ENCODE measurements at places on chromosomes 13 and 19. TPM values are rescaled to one million over a fixed set of nuclear protein-coding genes. Genes with fewer than 3 reads are reported as not detected.

GGN gene
- 2.8 TPM for total RNA-seq

MISP3 gene
- 3.0 TPM for total RNA-seq

OCEL1 gene
- total RNA-seq: 20.1 TPM

ATP8A2 gene
- total RNA-seq: 0.49 TPM

ZGLP1 gene
- 26.8 TPM for total RNA-seq

ONECUT3 gene
- 41.9 TPM for total RNA-seq

RXFP2 gene
- total RNA-seq: not detected

DNA sequence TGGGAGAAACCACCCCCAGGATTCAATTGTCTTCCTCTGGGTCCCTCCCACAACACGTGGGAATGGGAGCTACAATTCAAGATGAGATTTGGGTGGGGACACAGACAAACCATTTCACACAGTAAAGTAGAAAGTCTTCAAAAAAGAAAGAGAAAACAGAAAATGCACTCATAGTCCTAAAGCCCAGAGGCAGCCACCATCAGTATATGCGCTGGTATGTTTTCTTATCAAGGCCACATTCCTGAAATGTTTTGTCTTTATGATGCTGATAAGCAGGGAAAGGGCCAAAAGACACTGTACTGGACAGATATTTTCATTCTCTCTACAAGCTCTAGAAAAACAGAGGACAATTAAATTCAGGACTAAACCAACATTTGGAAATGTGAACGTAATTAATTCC lies 375.8 kb upstream of the TSHZ3 start:
- no peak for DNase-seq

DNA sequence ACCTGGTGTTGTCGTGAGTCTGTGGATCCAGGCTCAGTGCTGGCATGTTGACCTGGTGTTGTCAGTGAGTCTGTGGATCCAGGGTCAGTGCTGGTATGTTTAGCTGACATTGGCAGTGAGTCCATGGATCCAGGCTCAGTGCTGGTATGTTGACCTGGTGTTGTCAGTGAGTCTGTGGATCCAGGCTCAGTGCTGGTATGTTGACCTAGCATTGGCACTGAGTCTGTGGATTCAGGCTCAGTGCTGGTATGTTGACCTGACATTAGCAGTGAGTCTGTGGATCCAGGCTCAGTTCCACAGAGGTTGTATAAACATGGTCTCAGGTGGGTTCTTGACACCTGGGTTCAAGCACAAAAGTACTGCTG lies 16.8 kb upstream of the PDCD2L start:
- no peak for DNase-seq

- no peak for DNase-seq
These were observed 3.1 kb downstream of the ANKRD24 start for GRCh38 chr19:4185413-4186086.

- no peak for DNase-seq
These were observed 162.5 kb downstream of the KCTD12 start for GRCh38 chr13:76723551-76724232.

DNA sequence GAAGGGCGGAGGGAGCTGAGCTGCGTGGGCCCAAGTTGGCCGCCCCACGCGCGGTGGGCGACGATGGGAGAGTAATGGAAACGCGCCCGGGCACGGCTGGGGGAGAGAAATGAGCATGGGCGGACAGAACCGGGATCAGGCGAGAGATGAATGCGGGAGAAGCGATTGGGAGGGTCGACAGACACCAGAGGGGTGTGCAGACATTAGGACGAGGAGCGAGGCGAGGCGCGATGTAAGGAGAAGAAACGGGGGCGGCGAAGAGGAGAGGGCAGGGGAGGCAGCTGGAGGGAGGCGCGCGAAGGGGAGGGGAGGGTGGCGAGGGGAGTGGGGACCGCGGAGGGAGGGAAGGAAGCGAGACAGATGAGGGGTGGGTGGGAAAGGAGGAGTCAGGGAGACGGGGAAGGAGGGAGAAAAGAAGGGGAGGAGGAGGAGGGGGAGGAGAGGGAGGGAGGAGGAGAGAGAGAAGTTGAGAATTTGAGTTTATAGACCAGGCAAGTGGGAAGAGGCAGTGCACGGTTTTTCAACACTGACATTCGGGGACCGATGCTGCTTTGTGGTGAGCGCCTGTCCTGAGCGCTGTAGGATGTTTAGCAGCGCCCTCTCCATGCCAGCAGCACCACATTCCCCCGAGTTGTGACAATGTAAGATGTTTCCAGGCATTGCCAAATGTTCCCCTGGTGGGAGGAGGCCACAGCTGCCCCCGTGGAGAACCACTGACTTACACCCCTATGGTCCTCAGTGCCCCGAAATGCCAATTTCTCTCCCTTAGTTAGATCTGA lies at the start of gene SHISA7:
TSS of gene SHISA7 (minus strand) at position 256 of the 779 bp plus-strand sequence. CDS start 437 bp downstream, outside the sequence.
- no peak for DNase-seq

DNA sequence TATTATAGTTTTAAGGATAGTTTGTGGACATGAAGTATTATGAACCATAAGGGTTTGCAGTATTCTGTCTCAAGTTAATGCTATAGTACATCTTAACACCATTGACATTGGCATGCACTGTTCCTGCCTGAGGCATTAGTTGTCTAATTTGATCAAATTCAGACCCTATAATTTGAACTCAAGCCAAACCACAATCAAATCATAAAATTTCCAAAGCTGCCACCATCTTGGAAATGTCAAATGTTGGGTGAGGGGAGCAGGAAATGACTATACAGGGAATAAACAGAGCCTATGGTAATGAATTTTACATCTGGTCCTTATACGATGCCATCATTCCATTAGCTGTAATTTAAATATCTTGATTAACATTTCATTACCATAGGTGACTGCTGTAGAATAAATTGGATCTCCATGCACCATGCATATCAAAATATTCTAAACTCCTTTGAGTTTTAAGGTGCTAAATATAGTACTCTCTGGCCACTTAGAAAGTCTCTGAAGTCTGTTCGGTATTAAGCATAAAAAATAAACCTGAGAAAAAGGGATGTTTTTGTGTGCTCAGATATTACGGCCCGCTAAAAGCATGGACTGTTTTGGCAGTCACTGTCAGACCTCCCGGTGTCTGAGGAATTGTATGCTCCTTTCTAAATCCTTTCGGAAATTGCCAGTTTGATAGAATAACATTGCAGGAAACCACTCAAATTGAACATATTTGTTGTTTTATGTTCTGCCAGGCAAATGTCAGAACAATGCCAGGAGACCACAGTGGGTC lies 257.7 kb downstream of the SPRY2 start:
- DNase-seq: no peak

- DNase-seq: no peak
These were observed 11.5 kb upstream of the TNFSF9 start for GRCh38 chr19:6519289-6519688.

GRCh38 chr19:38788478-38789243 lies at the start of gene LGALS7B:
Gene LGALS7B, plus strand, starts transcription at chr19:38789200. Its CDS starts 27 bp downstream, at chr19:38789227.
- DNase-seq: no peak

GRCh38 chr13:87087741-87088140 lies 583.4 kb upstream of the SLITRK5 start:
- no peak for DNase-seq

GRCh38 chr19:19026299-19026971 lies 6.9 kb downstream of the SUGP2 start:
- DNase-seq: no peak

GRCh38 chr19:7376151-7376852 lies 27.6 kb downstream of the ARHGEF18 start:
- DNase-seq: no peak

DNA sequence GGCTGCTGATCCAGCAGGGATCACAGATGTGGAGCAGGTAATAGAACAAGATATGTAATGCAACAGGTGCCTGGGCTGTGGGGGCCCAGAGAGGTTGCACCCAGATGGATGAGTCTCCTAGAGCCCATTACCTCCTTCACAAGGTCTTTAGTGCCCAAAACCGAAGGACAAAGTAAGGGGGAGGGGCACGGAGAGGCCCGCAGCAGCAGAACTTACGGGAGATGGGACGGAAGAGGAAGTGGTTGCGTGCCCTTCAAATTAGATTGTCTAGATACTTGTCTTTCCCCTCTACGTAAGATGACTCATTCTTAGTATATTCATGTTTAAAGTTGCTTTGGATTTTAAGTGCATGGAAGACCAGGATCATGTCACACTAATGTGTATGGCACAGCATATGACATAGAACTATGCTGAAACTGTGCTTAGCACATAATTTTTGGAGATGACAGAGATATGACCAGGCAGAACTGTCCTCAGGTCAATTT lies 5.7 kb upstream of the MRPS31 start:
- DNase-seq: no peak

DNA sequence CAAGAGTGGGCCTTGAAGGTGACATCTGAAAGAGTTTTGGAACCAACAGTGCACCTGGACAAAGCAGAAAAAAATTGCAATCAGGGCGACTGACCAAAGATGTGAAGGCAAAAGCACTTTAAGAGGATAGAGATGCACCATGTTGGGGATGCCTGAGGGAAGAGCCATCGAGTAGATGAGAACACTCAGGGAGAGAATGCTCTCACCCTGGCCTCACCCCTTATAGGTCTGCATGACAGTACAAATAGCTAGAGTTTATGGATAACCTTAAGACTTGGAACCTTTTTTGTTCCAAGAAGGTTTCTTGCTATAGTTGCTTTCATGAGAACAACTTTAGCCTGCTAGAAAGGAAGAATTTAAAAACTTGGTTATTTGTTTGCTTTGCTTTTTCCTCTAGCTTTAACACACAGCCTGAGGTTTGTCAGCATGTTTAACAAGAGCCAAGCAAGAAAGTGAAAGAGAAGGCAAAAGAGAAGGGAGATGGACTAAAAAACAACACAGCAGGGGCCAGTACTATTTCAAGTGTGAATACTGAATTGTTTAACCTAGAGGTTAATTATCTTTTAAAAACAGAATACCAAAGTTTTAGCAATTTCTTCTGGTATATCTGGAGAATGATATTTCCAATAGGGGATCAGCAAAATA lies 418.9 kb downstream of the DIAPH3 start:
- DNase-seq: no peak

GRCh38 chr13:110912651-110913051 lies 2.2 kb downstream of the ANKRD10 start:
- no peak for DNase-seq

DNA sequence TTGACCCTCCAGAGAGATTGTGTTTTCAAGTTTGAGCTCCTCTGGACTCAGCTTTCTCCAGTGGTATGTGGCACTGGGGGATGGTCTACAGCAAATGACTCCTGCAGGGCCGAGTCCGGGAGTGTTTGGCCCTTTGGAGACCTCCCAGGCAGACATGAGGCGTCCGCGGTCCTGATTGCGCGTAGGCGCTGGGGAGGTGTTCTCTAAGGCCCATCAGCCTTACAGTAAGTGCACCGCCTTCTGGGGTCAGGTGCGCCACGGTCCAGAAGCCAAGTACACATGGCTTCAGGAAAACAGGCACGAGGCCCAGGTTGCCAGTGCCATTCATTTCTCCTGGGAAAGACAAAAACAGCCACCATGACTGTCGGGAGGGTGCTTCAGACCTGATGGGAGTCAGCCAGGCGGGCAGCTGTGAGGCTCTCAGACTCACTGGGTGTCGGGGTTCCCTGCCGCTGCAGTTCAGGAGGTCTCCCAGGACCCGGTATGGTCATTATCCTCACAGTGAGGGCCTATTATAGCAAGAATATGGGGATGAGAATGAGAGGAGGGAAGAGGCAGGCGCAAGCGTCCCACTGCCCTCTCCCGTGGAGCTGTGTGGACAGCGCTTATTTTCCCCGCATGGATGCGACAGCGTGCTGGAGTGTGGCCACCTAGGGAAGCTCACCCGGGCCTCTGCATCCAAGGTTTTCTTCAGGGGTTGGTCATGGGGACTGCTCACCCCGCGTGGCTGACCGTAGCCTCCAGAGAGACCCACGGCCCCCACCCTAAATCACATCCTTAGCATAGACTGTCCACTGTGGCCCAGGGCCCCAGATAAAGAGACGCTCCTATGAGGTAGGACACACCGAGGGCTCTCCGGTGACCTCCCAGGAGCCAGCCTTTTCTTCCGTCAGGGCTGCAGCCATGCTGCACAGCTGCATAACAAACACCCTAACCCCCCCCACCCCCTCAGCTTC lies 21.8 kb downstream of the CCDC8 start:
- no peak for DNase-seq

GRCh38 chr19:21158523-21159135 lies 16.8 kb downstream of the ZNF431 start:
- DNase-seq: no peak

GRCh38 chr19:900043-900301 lies 6.7 kb downstream of the RNU6-9 start:
- no peak for DNase-seq

- no peak for DNase-seq
These were observed 154.0 kb downstream of the RGCC start for GRCh38 chr13:41611385-41611784.

- no peak for DNase-seq
These were observed 1303.6 kb downstream of the UQCRFS1 start for GRCh38 chr19:27909185-27909840.

- no peak for DNase-seq
These were observed 312.5 kb downstream of the TEX29 start for GRCh38 chr13:111632906-111633305.

DNA sequence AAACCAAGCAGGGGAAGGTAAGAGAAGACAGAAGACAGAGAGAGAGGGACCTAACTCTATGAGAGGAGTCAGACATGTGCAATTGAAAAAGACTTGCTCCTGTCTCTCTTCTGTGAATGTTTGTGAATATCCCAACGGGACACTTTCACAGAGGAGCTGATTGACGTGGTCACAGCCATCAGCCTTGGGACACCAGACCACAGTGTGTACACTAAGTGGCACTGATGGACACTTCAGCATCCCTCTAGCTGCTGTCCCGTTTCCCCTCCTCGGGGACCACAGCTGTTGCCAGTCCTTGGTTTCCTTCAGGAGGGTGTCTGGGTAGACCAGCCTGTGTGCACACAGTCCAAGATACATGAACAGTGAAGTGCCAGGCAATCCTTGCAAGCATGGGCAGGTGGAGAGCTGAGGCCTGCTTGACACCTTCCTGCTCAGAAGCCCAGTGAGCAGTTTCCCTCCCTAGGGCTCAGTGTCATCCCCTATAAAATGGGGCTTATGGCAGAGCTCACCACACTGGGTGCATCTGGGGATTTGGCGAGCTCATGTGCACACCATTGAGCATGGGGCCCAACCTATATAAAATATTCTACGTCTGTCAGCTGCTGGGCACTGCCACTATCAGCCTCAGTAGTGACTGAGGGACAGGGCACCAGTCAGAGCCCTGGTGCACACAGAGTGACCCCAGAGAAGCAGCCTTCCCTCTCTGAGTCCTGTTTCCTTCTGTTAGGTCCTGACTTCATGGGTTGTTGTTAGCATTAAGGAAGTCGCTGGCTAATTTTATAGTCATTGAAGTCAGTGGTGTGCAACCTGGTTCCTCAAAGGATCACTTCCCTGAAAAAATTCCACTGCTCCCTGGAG lies 4.3 kb upstream of the USF2 start:
- no peak for DNase-seq

GRCh38 chr19:17803264-17803896 lies 8.4 kb downstream of the B3GNT3 start:
- DNase-seq: no peak

- peak; percentile 83 for DNase-seq
These were observed 9.4 kb downstream of the C19orf81 start for GRCh38 chr19:50658441-50659317.

DNA sequence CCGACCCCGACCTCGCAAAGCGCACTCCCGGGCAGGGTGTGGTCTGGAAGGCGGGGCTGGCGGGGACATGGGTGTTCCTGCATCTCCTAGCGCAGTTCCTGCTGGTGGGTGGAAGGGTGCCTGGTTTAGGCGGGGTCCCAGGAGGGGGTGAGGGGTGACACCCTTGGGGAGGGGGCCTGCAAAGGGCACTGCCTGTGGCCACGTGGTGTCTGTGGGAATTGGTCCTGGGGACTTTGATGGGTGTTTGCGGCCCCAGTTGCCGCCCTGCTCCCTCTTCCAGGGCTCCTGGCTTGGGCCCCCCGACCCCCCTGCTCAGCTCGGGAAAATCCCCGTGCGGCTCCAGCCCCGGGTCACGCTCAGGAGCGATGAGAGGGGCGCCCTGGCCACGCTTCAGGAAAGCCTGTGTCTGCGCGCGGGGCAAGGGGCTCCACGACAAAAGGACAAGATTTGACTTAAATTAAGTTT lies 19.1 kb downstream of the WTIP start:
- no peak for DNase-seq

All from progenitor cell of endocrine pancreas (in vitro differentiated cells).